ENCODE measurements at places on chromosomes 6 and 20.

DNA sequence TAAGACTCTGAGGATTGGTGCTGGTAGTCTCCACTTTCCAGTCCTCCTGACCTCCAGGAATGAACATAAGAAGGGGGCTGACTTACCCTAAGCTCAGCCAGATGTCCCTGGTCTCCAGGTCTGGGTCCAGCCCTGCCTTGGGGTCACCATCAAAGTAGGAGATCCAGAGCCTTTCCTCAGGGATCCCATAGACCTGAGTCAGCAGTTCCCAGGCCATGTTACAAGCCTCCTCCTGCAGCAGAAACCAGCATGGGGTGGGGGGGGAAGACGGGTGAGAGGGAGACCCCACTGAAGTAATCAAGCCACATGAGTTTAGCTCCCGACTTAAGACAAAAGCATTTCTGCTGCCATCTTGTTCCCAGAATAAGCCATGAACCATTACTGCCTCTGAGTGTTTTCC, 1.8 kb downstream of the AARS2 start:
- DNase-seq: no peak

- no peak for DNase-seq
Observed at GRCh38 chr6:166365806-166366205, 16.9 kb downstream of the MPC1 start.

GRCh38 chr6:35581633-35582032, 68.9 kb upstream of the TULP1 start:
- no peak for DNase-seq

- DNase-seq: no peak
Observed at GRCh38 chr6:45730232-45730631, 285.4 kb downstream of the CLIC5 start.

- no peak for DNase-seq
Observed at GRCh38 chr6:150536835-150537234, 62.9 kb upstream of the PLEKHG1 start.

- no peak for DNase-seq
Observed at GRCh38 chr6:13396241-13396792, 68.0 kb upstream of the TBC1D7 start.

DNA sequence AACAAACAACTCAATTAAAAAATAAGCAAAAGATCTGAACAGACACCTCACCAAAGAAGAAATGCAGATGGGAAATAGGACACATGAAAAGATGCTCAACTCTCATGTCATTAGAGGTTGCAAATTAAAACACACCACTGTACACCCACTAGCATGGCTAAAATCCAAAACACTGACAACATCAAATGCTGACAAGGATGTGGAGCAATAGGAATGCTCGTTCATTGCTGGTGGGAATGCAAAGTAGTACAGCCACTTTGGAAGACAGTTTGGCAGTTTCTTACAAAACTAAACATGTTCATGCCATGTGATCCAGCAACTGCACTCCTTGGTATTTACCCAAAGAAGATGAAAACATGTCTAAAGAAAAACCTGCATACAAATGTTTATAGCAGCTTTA, 47.2 kb downstream of the CDK19 start:
- DNase-seq: no peak

GRCh38 chr6:113340371-113340770, 516.8 kb upstream of the MARCKS start:
- DNase-seq: no peak

- DNase-seq: no peak
Observed at GRCh38 chr6:134451529-134451928, 133.6 kb upstream of the SGK1 start.

GRCh38 chr6:45483021-45483420, 105.3 kb upstream of the SUPT3H start:
- no peak for DNase-seq

DNA sequence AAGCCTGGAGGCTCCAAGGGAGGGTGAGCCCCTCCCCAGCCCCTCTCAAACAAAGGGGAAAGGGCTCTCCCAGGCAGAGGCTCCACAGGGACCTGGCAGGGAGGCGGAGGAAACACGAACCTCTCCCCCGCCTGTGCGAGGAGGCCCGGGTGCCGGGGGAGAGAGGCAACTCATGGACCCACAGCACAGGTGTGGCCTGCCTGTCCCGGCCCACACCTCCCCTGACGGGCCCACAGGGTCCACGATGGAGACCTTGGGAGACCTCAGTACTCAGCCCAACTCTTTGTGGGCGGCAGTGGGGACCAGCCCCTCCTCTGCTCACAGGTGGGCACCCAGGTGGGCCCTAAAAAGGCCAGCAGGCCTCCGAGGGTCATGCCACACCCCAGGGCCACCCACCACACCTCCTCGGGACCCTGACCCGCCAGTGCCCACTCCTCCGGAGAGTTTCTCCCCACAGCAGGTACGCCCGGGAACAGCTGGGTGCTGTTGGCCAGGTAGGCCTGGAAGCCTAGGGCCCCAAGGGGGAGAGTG, 12.2 kb downstream of the LAMA5 start:
- DNase-seq: no peak

GRCh38 chr20:48758206-48758820, 69.5 kb downstream of the PREX1 start:
- no peak for DNase-seq

DNA sequence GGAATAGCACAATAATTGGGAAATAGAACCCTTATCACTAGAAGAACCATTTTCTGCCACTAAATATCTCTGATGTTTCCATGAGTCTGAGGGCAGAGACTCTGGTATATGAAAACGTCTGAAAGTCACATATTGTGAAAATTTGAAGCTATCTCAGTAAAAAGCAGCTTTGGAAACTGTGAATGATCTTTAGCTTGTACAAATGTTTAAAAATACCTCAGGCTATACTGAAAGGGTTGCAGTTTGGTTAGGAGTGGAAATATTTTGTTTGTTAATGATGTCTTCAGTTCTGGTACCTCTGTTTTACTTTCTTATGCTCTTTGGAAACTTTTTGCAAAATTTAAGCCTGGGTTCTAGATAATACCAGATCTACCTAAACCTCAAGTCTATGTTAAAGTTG, 135.0 kb downstream of the SLC16A10 start:
- no peak for DNase-seq

- no peak for DNase-seq
Observed at GRCh38 chr6:17032988-17033634, 68.7 kb upstream of the STMND1 start.

Measured in activated T-cell treated with anti-CD3 and anti-CD28 coated beads, Interleukin-2, amount 50 U/mL, for 24 hours (primary cell).